CD4-positive, alpha-beta T cell (primary cell): ENCODE measurements at places on chromosomes 3 and 15. TPM values are rescaled to one million over a fixed set of nuclear protein-coding genes. Genes with fewer than 3 reads are reported as not detected.

DNA sequence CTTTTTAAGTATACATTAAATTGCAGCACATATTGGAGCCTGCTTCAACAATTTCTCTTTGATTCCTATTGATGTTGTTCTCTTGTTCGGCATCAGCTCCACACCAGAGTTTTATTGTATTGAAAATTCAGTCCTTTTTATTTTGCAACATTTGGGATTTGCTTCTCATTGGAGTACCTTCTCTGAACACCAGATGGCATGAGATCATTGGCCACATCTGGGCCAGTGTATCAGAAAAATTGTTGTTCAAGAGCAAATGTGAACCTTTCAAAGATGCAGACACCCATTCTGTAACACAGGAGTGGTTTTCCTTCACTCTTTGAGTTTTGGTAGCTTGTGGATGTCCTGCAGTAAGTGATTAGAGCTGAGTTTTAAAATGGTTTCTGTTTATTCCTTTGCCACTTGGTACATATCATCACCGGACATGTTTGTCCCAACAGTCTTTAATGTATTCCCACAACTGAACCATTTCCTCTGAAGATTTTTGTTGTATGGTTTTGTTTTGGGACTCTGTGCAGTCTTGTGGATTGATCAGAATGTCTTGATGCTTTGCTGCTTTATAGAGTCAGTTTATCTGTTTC, 96.1 kb downstream of the MCTP2 start:
- H3K36me3 ChIP-seq, result no peaks in the 10 kb centered on the region
- peaks cover 3% of the 10 kb centered on the region for H3K4me1 ChIP-seq
- H3K27ac ChIP-seq, result no peak overlapping the region
- no peak for DNase-seq
- no peaks in the 10 kb centered on the region for H3K27me3 ChIP-seq

NANOGP8 gene
- not detected for total RNA-seq

HTR3D gene
- not detected for total RNA-seq

RHO gene
- not detected for total RNA-seq

DLEC1 gene
- total RNA-seq, result 4.4 TPM

GRCh38 chr3:171113716-171114115, 87.2 kb upstream of the SLC2A2 start:
- H3K27ac ChIP-seq, result no peak overlapping the region
- no peak overlapping the region for H3K4me3 ChIP-seq
- peaks cover 43% of the 10 kb centered on the region for H3K36me3 ChIP-seq
- no peaks in the 10 kb centered on the region for H3K4me1 ChIP-seq

- H3K4me1 ChIP-seq, result no peaks in the 10 kb centered on the region
- no peak overlapping the region for H3K27ac ChIP-seq
- H3K27me3 ChIP-seq, result no peaks in the 10 kb centered on the region
- no peaks in the 10 kb centered on the region for H3K36me3 ChIP-seq
- DNase-seq, result no peak
Observed at GRCh38 chr3:189772584-189772983, 141.4 kb downstream of the TP63 start.

DNA sequence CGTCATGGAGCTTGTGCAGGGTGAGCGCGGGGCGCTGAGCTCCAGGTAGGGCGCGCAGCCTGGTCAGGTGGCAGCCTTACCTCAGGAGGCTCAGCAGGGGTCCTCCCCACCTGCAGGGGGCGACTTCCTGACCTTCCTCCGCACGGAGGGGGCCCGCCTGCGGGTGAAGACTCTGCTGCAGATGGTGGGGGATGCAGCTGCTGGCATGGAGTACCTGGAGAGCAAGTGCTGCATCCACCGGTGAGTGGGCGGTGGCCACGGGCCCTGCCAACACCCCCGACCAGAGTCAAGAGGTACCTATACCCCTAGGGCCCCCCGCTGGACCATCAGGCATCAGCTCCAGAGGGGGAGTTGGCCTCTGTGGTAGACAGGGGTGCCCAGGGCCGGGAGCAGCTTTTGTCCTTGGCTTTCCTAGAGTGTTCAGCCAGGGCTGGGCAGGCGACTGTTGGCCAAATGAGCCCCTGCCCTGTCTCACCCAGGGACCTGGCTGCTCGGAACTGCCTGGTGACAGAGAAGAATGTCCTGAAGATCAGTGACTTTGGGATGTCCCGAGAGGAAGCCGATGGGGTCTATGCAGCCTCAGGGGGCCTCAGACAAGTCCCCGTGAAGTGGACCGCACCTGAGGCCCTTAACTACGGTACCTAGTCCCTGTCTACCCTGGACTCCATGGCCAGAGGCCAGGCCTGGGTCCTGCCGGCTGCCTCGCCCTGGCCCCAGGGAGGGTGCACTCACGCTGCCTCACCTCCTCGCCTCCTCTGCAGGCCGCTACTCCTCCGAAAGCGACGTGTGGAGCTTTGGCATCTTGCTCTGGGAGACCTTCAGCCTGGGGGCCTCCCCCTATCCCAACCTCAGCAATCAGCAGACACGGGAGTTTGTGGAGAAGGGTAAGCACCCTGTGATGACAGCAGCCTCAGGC, 9.1 kb downstream of the FES start:
- DNase-seq, result no peak
- no peaks in the 10 kb centered on the region for H3K27me3 ChIP-seq
- no peak overlapping the region for H3K27ac ChIP-seq
- no peak overlapping the region for H3K4me3 ChIP-seq
- H3K36me3 ChIP-seq, result no peaks in the 10 kb centered on the region
- H3K4me1 ChIP-seq, result no peaks in the 10 kb centered on the region

DNA sequence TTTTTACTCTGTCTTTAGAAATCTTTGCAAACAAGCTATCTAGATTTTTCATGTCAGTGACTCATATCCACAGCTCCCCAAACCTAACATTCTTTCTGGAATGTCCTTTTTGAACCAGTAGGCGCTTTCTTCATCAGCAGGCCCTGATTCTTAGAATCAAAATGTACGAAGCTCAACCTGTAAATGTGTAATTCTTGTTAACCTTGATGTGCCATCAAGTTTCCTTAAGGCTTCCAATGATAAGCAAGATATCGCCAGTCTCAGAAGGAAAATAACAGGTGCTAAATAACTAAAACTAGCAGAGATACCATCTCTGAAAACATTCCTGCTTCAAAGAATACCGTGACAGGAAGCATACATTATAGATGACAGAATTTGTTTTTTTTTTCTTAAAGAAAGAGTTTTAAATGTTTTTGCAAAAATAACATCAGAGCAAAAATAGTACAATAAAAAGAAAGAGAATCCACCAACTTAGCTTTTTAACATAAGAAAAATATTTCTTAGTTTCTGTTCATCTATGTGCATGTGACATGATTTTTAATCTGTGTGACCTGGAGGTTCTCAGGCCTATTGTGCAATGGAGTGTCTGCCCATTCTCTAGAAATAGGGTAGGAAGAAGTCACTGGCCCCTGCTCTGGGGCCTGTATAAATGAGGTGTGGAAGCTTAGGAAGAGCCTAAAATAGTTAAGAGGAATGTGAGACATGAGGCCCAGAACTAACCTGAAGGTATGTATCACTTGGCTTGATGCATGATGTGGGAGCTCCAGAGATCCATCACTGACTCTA, 14.7 kb upstream of the SECISBP2L start:
- no peak overlapping the region for H3K27ac ChIP-seq
- no peak overlapping the region for H3K4me3 ChIP-seq
- no peaks in the 10 kb centered on the region for H3K36me3 ChIP-seq
- no peak for DNase-seq
- H3K4me1 ChIP-seq, result peaks cover 18% of the 10 kb centered on the region

GATM gene
- total RNA-seq, result 0.55 TPM

- no peak overlapping the region for H3K27ac ChIP-seq
- H3K4me1 ChIP-seq, result no peaks in the 10 kb centered on the region
- H3K36me3 ChIP-seq, result no peaks in the 10 kb centered on the region
- no peak overlapping the region for H3K4me3 ChIP-seq
- DNase-seq, result no peak
- H3K27me3 ChIP-seq, result no peaks in the 10 kb centered on the region
Observed at GRCh38 chr15:39269352-39269751, 311.5 kb upstream of the THBS1 start.

- DNase-seq, result no peak
- H3K27ac ChIP-seq, result no peak within 1 kb of the TSS
- H3K4me3 ChIP-seq, result no peak within 1 kb of the TSS
- H3K4me1 ChIP-seq, result no peaks in the 10 kb centered on the region
- peaks cover 6% of the 10 kb centered on the region for H3K27me3 ChIP-seq
Observed at GRCh38 chr3:86990734-86991481, at the start of gene VGLL3. TSS of gene VGLL3 (minus strand) at chr3:86991149. CDS start at chr3:86990743, 406 bp downstream.

TP63 gene
- total RNA-seq, result 0.31 TPM

TLR9 gene
- total RNA-seq, result 0.17 TPM

APEH gene
- total RNA-seq, result 45.5 TPM

- no peak overlapping the region for H3K4me3 ChIP-seq
- no peaks in the 10 kb centered on the region for H3K4me1 ChIP-seq
- no peaks in the 10 kb centered on the region for H3K36me3 ChIP-seq
- no peaks in the 10 kb centered on the region for H3K27me3 ChIP-seq
- no peak overlapping the region for H3K27ac ChIP-seq
- DNase-seq, result no peak
Observed at GRCh38 chr3:84724877-84725276, 233.9 kb upstream of the CADM2 start.

GRCh38 chr15:60458721-60459120, 20.2 kb downstream of the ICE2 start:
- DNase-seq, result no peak
- no peaks in the 10 kb centered on the region for H3K27me3 ChIP-seq
- H3K36me3 ChIP-seq, result peaks cover 30% of the 10 kb centered on the region
- H3K27ac ChIP-seq, result no peak overlapping the region

GRCh38 chr3:53161450-53161819, 426 bp downstream of the PRKCD start:
- peaks cover 11% of the 10 kb centered on the region for H3K27me3 ChIP-seq
- peak overlapping the region; percentile 58 for H3K27ac ChIP-seq
- peak overlapping the region; percentile 98 for H3K4me3 ChIP-seq

DNA sequence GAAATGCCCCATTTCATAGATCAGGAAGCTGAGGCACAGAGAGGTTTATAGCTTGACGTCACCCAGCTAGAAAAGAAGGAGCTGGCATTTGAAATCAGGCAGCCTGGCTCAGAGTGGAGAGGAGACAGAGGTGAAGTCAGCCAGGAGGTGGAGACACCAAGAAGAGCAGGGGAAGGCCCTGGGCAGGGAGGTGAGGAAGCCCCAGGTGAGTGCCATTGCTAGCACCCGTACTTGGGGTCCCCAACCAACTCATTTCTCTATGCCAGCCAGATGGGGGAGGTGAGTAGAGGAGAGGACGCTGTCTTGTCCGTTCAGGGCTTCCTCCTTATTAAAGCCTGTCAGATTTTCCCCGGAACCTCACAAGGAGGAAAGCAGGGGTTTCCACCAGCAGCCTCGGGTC, 149.6 kb upstream of the TLE3 start:
- H3K4me1 ChIP-seq, result peaks cover 49% of the 10 kb centered on the region
- no peaks in the 10 kb centered on the region for H3K36me3 ChIP-seq
- H3K27ac ChIP-seq, result no peak overlapping the region
- H3K27me3 ChIP-seq, result no peaks in the 10 kb centered on the region
- no peak for DNase-seq

DNA sequence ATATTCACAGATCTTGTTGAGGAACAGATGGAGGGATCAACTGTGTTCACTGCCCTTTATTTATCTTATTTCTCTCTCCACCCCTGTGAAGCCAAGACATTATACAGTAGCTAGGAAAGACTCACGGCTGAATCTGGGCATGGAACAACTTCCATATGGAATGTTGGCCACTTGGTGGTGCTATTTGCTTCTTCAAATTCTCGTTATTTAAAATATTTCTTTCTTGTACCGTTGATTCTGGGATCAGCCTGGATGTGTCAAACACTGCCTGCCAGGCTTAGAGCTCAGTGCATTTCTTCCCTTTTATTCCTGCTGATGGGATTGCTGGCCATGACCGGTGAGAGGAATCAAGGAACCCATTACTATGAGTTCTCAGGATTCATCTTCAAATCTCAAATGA, 17.5 kb upstream of the GASK1A start:
- no peaks in the 10 kb centered on the region for H3K36me3 ChIP-seq
- H3K4me3 ChIP-seq, result no peak overlapping the region
- no peak overlapping the region for H3K27ac ChIP-seq
- no peaks in the 10 kb centered on the region for H3K27me3 ChIP-seq

DNA sequence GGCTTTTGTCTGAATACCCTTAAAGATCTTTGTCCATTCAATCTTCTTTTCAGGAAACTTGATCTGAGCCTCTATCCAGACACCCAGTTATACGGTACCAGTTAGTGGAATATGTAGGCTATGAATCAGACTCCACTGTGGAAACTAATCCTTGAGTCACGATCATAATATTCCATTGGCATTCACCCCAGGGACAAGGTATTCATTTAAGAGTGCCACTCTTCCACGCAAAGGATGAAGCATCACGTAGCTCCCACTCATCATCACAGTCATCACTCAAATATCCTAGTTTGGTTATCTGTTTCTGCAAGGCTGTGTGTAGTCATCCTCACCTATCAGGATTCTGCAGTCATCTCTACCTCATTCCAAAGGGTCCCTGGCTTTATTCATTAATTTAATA, 85.6 kb downstream of the NEDD4 start:
- H3K27ac ChIP-seq, result no peak overlapping the region
- H3K36me3 ChIP-seq, result no peaks in the 10 kb centered on the region
- H3K4me1 ChIP-seq, result no peaks in the 10 kb centered on the region
- no peak for DNase-seq

DNA sequence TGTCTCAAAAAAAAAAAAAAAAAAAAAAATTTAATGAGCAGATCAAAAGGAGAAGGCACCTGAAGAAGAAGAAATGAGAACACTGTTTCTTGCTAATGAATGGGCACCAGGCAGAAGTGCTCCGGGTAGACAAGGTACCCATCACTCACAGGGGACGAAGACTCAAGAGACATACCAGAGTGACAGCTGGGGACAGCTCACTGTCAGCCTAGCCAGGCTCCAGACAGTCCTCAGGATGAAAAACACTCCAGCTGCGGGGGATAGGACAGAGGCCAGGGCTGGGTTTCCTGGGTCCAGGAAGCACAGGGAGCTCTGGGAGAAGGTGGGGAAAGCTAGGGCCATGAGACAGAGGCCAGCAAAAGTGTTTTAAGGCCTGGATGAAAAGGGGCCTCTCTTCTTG, 48.5 kb upstream of the PARL start:
- H3K27ac ChIP-seq, result no peak overlapping the region
- no peak for DNase-seq
- H3K4me1 ChIP-seq, result no peaks in the 10 kb centered on the region
- no peak overlapping the region for H3K4me3 ChIP-seq
- peaks cover 20% of the 10 kb centered on the region for H3K36me3 ChIP-seq
- no peaks in the 10 kb centered on the region for H3K27me3 ChIP-seq

GNAT1 gene
- 0.11 TPM for total RNA-seq

DNA sequence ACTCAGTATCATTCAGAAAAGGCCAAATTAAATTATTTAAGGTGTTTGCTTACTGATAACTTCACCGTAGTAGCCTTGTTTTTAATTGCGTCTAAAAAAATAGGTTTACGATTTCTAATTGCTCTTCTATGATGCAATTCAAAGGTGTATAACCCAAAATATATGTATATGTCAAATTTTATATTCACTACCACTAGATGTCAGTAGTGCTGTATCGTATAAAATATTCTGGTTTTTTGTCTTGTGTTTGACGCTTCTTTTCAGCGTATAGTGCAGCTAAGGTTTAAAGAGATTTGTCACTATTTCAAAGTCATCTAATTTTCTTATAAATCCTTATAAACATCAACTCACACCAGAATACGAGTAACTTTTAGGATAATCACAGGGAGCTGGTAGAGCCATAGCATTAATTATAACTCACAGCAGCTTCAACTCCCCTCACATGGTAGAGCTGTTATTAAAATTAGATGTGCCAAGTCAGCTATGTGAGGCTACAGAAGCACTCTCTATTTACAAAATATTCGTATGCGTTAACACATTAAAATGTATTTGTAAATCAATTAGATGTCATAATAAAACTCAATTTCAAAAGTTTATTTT, 3.5 kb downstream of the PFN2 start:
- peaks cover under 1% of the 10 kb centered on the region for H3K27me3 ChIP-seq
- no peak overlapping the region for H3K27ac ChIP-seq
- peaks cover 13% of the 10 kb centered on the region for H3K4me1 ChIP-seq
- H3K4me3 ChIP-seq, result no peak overlapping the region
